ENCODE measurements at places on chromosomes 1 and 21.

DNA sequence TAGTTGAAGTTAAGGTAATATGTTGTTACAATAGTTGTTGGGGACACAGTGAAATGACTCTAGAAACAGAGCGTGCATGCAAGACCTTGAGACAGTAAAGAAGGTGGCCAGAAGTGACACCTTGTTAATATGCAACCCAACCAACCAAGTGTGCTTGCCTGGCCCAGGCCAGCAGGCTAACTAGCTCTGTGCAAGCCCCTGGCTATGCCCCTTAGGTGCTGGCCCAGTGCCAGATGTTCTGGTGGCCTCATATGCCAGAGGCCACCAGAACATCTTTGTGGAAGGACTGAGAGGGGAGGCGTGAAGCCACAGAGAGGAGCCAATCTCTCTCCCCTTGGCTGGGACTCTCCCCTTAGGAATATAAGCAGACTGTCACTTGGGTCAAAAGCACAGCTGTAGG, 111.2 kb upstream of the JUN start:
- no peak for DNase-seq

DNA sequence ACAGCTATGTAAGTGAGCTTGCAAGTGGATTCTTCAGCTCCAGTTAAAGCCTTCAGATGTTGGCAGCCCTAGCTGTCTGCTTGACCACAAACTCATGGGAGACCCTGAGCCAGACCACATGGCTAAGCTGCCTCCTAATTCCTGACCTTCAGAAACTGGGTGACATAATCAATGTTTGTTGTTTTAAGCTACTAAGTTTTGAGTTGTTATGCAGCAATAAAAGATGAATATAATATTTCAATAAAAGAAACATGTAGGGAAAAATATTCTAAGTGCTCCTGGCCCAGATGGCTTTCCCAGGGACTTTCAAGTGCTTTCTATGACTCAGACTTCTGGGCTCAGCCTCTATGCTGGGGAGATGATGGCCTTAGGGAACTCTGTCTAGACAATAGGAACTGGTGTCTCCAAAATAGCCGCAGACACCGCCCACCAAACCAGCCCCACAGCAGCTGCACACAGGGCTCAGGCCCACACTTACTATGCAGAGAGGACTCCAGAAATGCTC, 20.3 kb upstream of the AZIN2 start:
- DNase-seq: no peak

DNA sequence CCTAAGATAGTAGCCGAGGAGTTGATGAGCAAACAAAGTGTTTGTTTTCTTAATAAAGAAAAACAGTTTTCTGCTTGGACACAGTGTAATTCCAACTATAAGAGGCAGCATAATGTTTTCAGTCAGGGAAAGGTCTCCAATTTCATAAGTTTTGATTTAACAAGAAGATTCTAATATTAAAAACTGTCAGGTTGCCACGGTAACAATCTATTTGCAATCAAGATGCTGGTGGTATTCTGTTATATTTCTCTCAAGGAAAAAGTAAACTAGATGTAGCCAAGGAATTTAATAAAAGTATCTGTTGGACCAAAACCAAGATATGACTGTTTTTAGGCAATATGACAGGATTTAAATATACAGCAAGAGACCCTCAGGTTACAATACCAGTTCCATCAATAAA, 211.7 kb downstream of the SMYD3 start:
- no peak for DNase-seq

DNA sequence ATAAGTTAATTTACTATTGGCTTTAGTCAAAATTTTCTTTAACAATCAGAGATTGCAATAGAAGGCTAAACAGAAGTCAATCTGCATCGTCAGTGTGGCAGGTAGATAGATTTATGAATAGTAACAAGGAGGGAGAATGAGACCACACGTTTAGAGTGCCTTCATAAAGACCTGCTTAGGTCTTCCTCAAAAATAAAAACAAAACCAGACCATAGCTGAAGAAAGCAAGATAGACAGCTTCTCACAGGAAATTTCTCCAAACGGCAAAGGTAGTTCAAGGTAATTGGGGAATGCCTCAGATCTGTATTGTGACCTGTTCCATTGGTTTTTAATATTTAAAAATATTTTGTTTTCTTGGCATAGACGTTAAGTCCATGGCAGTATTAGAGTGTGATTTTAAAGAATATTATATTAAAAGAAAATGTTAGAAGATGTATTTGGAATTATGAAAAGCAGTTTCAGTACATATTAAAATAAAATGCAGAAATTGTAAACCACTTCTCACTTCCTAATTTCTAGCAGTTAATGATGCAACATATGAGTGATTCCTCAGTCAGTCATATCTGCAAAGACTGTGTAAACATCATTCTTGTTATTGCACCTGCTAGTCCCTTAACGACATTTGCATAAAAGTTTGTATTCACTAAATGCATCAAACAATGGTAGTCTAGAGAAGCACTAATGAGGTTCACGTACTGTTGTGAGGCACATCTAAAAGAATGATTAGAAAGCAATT, 278.0 kb downstream of the HLX start:
- DNase-seq: no peak

- DNase-seq: no peak
Measured at GRCh38 chr1:22048351-22049192, 3.9 kb upstream of the CDC42 start.

DNA sequence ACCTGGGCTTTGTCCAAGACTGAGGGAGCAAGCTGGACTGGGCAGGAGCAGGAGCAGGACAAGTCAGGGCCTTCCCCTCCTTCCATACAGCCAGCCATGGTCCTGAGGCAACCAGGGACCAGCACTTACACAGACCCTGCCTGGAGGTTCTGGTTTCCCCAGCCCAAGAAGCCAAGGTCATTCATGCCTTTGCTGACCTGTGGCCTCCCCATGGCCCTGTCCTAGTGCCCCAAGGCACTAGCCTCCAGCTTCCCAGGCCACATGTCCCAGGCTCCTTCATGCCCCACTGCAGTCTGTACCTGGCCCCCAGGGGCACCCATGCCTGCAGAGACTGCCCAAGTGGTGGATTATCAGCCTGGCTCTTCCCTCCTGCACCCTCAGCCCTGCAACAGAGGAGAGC, 243.9 kb downstream of the TOMM20 start:
- DNase-seq: no peak

GRCh38 chr1:28416509-28417194, 47.1 kb downstream of the PHACTR4 start:
- no peak for DNase-seq

DNA sequence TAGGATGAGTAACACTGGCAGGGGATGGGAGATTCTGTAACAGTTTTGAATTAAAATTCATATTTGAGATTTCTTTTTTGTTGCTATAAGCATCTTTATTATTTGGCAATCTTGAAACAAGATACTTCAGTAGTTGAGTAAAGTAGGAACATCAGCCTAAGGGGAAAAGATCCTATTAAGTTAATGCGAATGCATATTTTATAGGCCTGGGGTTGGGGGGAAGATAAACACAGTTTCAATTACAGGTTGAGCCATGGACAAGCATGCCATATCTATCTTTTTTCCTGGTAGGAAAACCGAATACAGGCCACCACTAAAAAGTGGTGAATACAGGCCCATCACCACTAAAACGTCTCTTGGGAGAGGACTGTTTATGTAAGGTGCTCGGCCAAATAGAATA, 32.3 kb downstream of the SMAP2 start:
- no peak for DNase-seq

DNA sequence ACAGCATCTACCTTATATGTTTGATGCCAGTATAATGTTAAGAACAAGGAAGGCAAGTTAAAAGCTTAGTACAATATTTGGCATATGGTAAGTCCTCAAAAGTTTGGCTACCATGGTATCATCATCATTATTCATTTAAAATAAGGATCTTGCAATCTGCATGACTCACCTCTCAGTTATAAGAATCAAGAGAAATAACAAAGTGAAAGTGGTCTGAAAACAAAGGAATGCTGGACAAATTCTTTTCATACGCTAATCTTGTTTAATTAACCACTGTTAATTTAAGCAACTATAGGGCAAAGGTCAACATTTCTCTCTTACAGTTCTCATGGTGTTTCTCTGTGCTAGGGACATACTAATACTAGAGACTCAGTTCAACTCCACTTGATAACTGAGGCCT, 13.0 kb upstream of the CLDN19 start:
- DNase-seq: no peak

- DNase-seq: peak; percentile 47
Measured at GRCh38 chr1:243730487-243731150, 119.4 kb downstream of the AKT3 start.

DNA sequence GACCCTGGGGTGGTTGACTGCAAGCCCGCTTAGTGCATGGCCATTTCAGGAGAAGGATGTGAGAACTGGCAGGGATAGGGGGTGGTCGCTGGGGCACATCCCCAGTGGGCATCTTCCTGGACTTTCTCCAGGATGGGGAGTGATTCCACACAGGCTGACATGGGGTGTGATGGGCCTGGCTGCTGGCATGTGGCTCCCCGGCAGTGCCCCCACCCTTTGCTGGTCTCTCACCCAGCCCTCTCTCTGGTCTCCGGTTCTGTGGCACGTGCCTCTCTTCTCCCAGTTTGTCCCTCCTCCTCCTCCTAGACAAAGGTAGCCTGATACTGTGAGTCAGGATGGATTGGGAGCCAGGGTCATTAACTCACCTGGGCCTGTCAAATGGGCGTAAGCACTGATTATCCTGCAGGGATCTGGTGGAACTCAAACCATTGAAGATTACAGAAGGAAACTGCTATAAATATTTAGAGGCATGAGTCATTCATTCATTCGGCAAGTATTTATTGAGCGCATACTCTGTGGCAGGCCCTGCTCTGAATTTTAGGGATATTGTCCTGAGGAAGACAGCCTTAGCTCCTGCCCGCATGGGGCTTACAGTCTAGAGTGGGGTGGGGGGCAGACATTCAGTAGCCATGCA, 23.6 kb upstream of the EPS8L3 start:
- no peak for DNase-seq

- DNase-seq: peak; percentile 67
Measured at GRCh38 chr1:55065648-55066047, 26.3 kb downstream of the PCSK9 start.

DNA sequence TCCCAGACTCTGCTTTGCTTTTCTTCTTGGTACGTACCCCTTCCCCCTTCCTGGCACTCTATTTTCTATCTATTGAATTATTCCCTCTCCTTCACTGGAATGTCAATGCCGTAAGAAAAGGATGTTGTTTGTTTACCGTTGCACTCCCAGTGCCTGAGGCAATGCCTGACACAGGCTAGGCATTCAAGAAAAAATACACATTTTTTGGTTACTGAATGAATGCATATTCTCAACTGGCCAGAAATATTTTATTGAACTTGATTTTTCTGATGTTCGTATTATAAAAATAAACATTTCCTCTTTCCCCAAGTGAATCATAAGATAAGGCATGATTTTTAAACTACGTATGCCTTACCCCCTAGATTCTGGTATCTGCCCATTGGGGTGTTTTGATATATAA, 41.2 kb downstream of the GNG12 start:
- no peak for DNase-seq

GRCh38 chr1:187266051-187266450, 437.3 kb downstream of the PLA2G4A start:
- no peak for DNase-seq

- DNase-seq: no peak
Measured at GRCh38 chr1:66556161-66556611, 22.2 kb downstream of the SGIP1 start.

DNA sequence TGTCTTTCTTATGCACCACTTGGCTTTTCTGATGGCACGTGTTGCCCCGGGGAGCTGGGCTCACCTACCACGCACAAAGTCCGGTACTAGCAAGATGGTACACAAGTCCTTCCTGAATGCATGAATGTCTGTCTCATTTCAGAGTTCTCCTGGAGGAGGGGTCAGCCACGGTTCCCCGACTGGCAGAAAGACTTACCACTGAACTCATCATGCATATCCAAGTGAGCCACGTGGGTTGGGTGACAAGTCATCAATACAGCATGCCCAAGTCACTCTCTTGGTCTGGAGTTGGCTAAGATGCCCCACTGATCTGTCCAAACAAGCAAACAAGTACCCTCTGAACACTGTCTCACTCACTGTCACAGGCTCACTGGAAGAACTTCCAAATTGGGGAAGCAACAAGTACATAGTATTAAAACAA, 28.6 kb upstream of the MX1 start:
- no peak for DNase-seq

- DNase-seq: no peak
Measured at GRCh38 chr21:44596068-44596725, 3.9 kb upstream of the KRTAP10-6 start.

DNA sequence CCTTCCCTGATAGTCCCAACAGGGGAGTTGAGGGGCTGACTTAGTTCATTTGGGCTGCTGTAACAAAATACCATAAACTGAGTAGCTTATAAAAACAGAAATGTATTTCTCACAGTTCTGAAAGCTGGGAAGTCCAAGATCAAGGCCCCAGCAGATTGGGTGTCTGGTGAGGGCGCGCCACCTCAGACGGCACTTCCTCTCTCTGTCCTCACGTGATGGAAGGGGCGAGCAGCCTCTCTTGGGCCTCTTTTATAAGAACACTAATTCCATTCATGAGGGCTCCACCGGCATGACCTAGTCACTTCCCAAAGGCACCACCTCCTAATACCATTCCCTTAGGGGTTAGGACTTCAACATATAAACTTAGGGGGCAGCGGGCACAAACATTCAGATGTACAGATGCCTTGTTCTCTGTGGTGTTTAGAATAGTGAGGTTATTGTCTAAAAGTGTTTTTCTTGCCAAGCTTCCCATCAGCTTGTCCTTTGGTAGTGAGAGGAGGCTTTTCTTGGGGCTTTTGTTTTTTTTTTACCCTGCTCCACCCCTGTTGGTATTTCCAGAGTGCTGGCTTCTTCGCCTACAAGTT, 20.3 kb downstream of the NIPAL3 start:
- no peak for DNase-seq

DNA sequence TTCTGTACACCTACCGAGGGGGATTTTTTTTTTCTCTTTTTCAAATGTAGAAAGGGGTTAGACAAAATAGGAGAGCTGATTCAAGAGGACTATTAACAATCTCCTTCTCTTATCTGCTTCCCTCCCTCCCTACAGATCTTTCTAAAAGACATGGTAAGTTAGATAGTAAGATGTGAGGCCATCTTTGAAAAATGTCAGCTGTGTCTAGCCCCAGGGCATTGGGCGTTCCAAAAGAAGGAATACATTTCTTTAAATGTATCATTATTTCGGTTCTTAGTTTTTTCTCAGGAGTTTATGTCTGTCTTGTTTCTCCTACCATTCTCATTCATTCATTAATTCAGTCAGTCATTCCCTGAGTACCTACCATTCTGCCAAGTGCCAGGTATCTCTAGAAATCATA, 27.2 kb downstream of the BCL9 start:
- DNase-seq: no peak

DNA sequence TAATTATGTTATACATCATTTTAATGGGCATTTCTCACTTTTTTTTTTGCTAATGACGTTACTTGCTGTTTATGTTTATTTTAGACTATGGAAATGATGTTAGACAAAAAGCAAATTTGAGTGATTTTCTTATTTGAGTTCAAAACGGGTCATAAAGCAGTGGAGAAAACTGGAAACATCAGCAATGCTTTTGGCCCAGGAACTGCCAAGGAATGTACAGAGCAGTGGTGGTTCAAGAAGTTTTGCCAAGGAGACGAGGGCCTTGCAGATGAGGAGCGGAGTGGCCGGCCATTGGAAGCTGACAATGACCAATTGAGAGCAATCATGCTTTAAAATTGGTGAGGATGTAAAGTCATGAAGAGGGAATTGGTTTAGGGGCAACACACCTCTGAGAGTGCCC, 32.1 kb upstream of the KCNE2 start:
- DNase-seq: no peak
